Ascending aorta (tissue), 2 donors: ENCODE measurements at places on chromosomes 2 and 18.

DNA sequence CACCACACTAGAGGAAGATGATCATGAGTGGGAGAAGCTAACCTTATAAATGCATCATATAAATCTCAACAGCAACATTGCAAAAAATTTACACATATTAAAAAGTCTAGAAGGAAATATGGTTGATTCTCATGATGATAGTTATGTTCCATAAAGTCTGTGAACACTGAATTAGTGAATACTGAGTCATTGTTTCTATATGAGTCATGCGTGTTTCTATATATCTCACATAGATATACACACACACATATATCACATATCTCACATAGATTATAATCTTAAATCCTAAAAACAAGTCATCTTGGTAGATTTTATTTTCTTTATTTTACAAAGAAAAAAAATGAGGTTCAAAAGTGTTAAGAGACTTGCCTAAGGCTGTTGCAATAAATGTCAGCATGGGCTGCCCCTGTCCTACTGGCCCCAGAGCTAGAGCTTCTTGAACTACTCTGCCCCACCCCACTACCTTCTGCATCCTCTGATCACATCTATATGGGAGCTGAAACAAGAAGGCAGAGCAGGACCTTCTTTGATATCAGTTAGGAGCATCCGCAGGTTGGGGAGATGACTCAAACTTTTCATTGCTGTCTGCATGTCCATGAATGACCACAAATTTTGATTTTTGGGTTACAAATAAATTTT lies 81.8 kb upstream of the ADAM23 start:
- H3K27ac ChIP-seq, result no peak overlapping the region
- DNase-seq, result no peak
- no peak overlapping the region for H3K4me3 ChIP-seq
- H3K4me1 ChIP-seq, result no peaks in the 10 kb centered on the region

DNA sequence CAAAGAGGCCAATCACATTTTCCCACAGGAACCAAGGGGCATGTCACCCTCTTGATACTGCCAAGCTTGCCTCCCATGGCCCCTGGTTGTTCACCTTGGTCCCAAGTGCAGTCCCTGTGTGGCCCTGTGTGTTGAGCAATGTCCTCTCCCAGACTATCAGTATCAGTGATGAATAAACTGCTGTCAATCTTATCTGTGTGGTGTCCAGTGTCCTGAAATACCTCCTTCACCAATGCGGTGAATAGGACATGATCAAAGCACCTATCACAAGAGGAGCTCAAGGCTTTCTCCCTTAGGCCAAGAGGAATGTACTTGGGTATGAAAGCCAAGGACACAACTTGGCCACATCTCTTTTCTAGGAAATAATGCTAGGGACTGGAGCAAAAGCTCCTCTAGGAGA lies 68.2 kb downstream of the MAIP1 start:
- no peaks in the 10 kb centered on the region for H3K27me3 ChIP-seq
- no peak overlapping the region for H3K27ac ChIP-seq
- no peak overlapping the region for H3K4me3 ChIP-seq
- no peak for DNase-seq
- H3K36me3 ChIP-seq, result no peaks in the 10 kb centered on the region

DNA sequence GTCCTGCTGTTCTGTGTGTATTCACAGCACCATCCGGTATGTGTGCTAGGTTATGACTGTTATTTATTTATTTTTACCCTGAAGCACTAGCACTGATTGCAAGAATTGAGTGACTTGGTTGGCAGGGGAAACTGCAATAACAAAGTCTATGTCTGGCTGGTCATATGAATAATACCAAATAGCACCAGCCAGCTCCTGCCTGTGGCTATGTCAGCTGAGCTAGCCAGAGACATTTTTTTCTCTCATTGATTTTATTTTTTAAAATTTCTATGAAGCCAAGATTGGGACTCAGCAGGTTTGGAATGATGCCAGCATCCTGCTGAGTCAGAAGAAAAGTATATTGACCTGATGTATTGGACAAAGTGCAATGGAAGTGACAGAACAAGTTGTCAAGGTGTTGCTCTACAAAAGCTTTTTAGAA lies 188.5 kb upstream of the CDH2 start:
- no peaks in the 10 kb centered on the region for H3K27me3 ChIP-seq
- DNase-seq, result no peak
- no peaks in the 10 kb centered on the region for H3K4me1 ChIP-seq
- no peak overlapping the region for H3K4me3 ChIP-seq
- H3K36me3 ChIP-seq, result no peaks in the 10 kb centered on the region

- no peak overlapping the region for H3K4me3 ChIP-seq
- DNase-seq, result no peak
- H3K4me1 ChIP-seq, result no peaks in the 10 kb centered on the region
- peaks cover 29% of the 10 kb centered on the region for H3K36me3 ChIP-seq
- H3K27me3 ChIP-seq, result no peaks in the 10 kb centered on the region
These were observed 15.7 kb downstream of the FAM98A start for GRCh38 chr2:33583194-33583938.

- no peak for DNase-seq
- no peaks in the 10 kb centered on the region for H3K27me3 ChIP-seq
- no peak overlapping the region for H3K27ac ChIP-seq
- H3K4me1 ChIP-seq, result no peaks in the 10 kb centered on the region
- H3K36me3 ChIP-seq, result no peaks in the 10 kb centered on the region
These were observed 79.8 kb downstream of the LIMS1 start for GRCh38 chr2:108614043-108614545.

- DNase-seq, result no peak
- no peaks in the 10 kb centered on the region for H3K27me3 ChIP-seq
- no peaks in the 10 kb centered on the region for H3K4me1 ChIP-seq
- H3K27ac ChIP-seq, result no peak overlapping the region
- no peaks in the 10 kb centered on the region for H3K36me3 ChIP-seq
These were observed 22.4 kb downstream of the FBLN7 start for GRCh38 chr2:112160283-112161250.

- H3K4me1 ChIP-seq, result peaks cover 7% of the 10 kb centered on the region
- H3K36me3 ChIP-seq, result no peaks in the 10 kb centered on the region
- no peak overlapping the region for H3K27ac ChIP-seq
- H3K4me3 ChIP-seq, result no peak overlapping the region
These were observed 6.0 kb downstream of the NEMP2 start for GRCh38 chr2:190528521-190529001.

DNA sequence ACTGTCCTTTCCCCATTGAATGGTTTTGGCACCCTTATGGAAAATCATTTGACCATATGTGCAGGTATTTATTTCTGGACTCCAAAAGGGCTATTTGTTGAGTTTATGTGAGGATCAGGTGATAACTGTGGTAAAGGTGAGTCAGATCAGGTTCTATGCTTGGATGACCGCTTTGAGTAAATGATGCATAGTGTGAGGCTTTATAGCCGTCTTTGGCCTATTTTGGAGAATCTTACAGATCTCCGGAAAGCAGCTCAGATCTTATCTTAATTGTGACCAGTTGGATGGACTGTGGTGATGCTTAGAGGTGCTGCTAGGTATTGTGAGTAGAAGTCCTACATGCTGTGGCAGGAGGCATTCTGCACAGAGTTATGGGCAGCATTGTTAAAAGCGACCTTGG lies 126.2 kb downstream of the METTL8 start:
- no peaks in the 10 kb centered on the region for H3K4me1 ChIP-seq
- H3K27me3 ChIP-seq, result no peaks in the 10 kb centered on the region

GRCh38 chr2:136375017-136375901 lies 257.3 kb upstream of the CXCR4 start:
- no peaks in the 10 kb centered on the region for H3K27me3 ChIP-seq
- DNase-seq, result peak; percentile 12
- no peak overlapping the region for H3K27ac ChIP-seq
- no peaks in the 10 kb centered on the region for H3K36me3 ChIP-seq
- H3K4me3 ChIP-seq, result no peak overlapping the region

GRCh38 chr2:241096979-241097378 lies 5.1 kb downstream of the MTERF4 start:
- no peak overlapping the region for H3K27ac ChIP-seq
- DNase-seq, result no peak
- no peaks in the 10 kb centered on the region for H3K27me3 ChIP-seq
- peaks cover 72% of the 10 kb centered on the region for H3K36me3 ChIP-seq
- no peak overlapping the region for H3K4me3 ChIP-seq

DNA sequence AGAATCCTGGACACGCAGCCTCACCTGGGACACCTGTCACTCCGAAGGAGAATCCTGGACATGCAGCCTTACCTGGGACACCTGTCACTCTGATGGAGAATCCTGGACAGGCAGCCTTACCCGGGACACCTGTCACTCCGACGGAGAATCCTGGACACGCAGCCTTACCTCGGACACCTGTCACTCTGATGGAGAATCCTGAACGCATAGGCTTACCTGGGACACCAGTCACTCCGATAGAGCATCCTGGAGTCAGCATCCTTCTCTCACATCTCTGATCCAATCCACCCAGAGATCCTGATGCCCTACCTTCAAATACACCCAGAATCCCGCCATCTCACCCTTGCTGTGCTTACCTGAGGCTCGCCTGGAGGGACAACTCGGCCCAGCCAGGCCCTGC lies 154.9 kb downstream of the NDUFA10 start:
- no peak overlapping the region for H3K27ac ChIP-seq
- no peaks in the 10 kb centered on the region for H3K27me3 ChIP-seq
- H3K36me3 ChIP-seq, result no peaks in the 10 kb centered on the region
- no peak for DNase-seq

DNA sequence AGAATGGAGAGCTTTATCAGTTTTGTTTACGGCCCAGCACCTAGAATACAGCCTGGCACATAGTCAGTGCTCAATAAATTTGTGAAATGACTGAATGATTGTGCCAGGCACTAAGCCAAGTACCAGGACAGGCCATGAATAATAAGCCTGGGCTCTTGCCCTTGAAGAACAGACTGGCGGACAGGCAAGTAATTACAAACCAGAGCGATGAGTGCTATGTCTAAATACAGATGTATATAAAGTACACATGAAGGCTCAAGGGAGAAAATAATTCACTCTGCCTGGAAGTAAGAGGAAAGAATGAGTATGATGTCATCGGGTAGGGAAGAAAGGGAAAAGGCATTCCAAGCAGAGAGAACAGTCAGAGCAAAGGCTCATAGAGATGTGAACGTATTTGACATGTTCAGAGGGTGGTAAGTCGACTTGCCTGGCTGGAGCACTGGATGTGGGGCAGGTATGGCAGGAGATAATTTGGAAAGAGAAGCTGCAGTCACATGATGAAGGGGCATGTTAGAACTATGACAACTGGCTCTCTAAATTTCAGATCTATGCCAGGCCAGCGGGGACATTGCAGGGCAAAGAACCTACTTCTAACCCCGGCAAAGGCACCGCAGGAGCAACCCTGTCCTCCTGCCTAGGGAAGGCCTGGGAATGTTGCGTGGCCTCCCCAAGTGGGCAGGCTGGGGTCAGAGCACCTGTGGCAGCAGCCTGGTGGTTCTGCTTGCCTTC lies 119.1 kb upstream of the STPG4 start:
- H3K4me3 ChIP-seq, result no peak overlapping the region
- H3K27me3 ChIP-seq, result no peaks in the 10 kb centered on the region
- H3K36me3 ChIP-seq, result no peaks in the 10 kb centered on the region
- peak overlapping the region; percentile 82 for H3K27ac ChIP-seq

- H3K27me3 ChIP-seq, result no peaks in the 10 kb centered on the region
- no peak overlapping the region for H3K4me3 ChIP-seq
- DNase-seq, result no peak
- H3K36me3 ChIP-seq, result peaks cover 3% of the 10 kb centered on the region
- no peak overlapping the region for H3K27ac ChIP-seq
These were observed 54.5 kb downstream of the FAM171B start for GRCh38 chr2:186748354-186748753.

GRCh38 chr2:166180951-166181812 lies 53.4 kb upstream of the SCN1A start:
- no peak overlapping the region for H3K27ac ChIP-seq
- H3K27me3 ChIP-seq, result no peaks in the 10 kb centered on the region

GRCh38 chr18:22446325-22446724 lies 28.6 kb upstream of the CTAGE1 start:
- no peaks in the 10 kb centered on the region for H3K36me3 ChIP-seq
- no peak overlapping the region for H3K27ac ChIP-seq
- no peaks in the 10 kb centered on the region for H3K27me3 ChIP-seq
- DNase-seq, result no peak
- H3K4me1 ChIP-seq, result no peaks in the 10 kb centered on the region

DNA sequence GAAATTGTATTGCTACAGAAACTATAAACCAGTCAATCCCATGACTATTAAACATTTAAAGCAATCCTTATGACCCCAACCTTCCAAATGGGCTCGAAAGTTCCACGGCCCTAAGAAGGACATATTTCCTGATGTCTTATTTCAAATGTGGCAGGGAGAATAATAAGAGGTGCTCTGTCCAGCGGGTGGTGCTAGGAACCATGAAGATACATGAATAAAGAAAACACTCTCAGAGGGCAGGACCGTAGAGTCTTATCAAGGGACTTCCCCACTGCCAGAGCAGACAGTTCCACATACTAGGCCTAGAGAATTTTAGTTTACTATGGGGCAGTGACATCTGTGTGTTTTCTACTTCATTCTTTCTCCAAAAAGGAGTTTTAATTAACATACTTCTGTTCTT lies 187.1 kb upstream of the PIK3C3 start:
- no peaks in the 10 kb centered on the region for H3K27me3 ChIP-seq
- H3K36me3 ChIP-seq, result no peaks in the 10 kb centered on the region
- no peak for DNase-seq
- H3K27ac ChIP-seq, result no peak overlapping the region

- DNase-seq, result no peak
- H3K4me1 ChIP-seq, result no peaks in the 10 kb centered on the region
- no peaks in the 10 kb centered on the region for H3K36me3 ChIP-seq
- H3K4me3 ChIP-seq, result no peak overlapping the region
- H3K27ac ChIP-seq, result no peak overlapping the region
These were observed 103.3 kb downstream of the METTL4 start for GRCh38 chr18:2468051-2468450.

DNA sequence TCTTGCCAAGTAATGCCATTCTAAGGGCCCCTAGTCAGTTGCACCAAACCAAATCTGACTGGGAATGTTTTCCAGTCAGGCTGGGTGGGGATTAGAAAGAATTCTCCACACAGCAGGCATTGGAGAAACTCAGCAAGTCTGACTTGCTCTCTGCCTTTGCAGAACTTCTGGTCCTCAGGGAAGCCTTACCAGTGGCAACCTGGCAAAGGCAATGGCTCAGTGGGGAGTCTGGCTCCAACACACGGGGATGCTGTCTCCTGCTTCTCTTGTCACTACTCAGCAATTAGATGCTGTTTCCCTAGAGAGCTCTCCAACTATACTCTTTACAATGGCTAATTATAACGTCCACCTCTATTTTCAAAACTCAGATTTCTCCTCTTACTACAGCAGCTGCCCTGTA lies 810.7 kb downstream of the LRRTM4 start:
- no peaks in the 10 kb centered on the region for H3K27me3 ChIP-seq
- no peak overlapping the region for H3K4me3 ChIP-seq
- no peaks in the 10 kb centered on the region for H3K36me3 ChIP-seq
- no peaks in the 10 kb centered on the region for H3K4me1 ChIP-seq
- H3K27ac ChIP-seq, result no peak overlapping the region

GRCh38 chr2:187124529-187124928 lies 275.6 kb upstream of the ZSWIM2 start:
- H3K36me3 ChIP-seq, result no peaks in the 10 kb centered on the region
- no peak for DNase-seq
- H3K27me3 ChIP-seq, result no peaks in the 10 kb centered on the region
- no peak overlapping the region for H3K4me3 ChIP-seq
- H3K27ac ChIP-seq, result no peak overlapping the region

GRCh38 chr2:58127111-58127510 lies 80.5 kb downstream of the VRK2 start:
- H3K36me3 ChIP-seq, result peaks cover 5% of the 10 kb centered on the region
- DNase-seq, result no peak
- no peak overlapping the region for H3K27ac ChIP-seq
- H3K4me3 ChIP-seq, result no peak overlapping the region
- H3K27me3 ChIP-seq, result no peaks in the 10 kb centered on the region
